ENCODE measurements at places on chromosomes 7 and 10.
A peak's percentile ranks its signal among the peaks of the same experiment; 100 is the strongest.

DNA sequence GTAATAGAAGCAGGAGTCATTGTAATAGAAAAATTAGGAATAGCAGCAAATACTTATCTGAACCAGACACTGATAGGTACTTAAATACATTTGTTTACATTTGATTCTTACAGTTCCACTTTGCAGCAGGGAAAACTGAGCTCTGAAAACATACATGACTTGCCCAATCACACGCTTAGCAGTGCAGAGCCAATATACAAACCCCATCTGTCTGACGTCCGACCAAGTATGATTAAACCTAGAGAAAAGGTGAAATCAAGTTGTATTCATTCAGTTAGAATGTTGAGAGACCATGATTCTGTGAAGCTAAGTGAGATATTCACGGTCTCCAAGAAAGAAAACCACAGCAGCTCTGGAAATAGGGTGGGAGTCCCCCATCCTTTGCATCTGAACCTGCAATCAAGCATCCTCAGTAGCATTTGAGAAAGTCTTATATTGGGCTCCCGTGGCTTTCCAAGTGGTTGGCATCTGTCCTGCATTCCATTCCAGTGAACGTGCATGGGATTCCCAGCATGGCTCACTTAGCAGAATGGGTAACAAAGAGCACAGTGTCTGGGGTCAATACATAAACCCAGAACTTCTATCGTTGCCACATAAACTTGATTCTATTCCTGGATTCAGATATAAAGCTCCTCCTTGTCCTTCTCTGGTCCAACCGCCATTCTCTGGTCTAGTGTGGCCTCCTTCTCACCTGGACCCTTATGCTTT, 148.7 kb upstream of the RSU1 start:
- peak; percentile 67 for DNase-seq

DNA sequence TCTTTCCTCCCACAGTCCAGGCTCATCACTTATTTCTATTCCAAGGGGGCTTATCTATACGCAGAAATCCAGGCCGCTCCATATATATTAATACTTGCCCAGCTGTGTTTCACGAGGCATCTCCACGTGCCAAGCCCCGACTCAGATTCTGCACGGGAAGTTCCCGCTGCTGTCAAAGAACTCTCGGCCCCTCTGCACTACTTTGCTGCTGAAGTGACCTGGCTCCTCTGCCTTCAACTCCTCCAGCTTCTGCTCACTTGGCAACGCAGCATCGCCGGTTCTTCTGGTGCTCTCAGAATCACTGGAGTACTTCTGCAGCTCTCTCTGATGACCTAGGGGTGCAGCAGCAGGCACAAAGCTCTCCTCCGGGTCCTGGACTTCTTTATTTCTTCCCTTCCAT, 9.7 kb upstream of the CHST12 start:
- DNase-seq: no peak

GRCh38 chr7:48312151-48312550, 140.9 kb downstream of the ABCA13 start:
- DNase-seq: no peak

DNA sequence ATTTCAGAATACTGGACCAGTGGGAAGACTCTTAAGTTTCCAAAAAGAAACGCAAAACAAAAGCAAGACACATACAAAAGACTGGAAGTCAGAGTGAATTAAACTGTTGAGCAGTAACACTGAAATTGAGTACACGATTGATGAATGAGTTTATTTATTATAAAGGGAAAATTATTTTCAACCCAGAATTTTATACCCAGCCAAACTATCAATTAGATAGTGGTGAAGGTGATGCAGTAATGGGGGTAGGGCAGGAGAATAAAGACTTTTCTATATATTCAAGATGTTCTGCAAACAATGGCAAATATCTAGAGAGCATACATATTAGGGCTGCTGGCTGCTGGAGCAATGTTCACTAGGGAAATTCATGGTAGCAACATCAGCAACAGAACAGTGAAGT, 143.7 kb upstream of the NPVF start:
- no peak for DNase-seq

GRCh38 chr7:12866207-12866606, 178.8 kb downstream of the ARL4A start:
- DNase-seq: no peak

DNA sequence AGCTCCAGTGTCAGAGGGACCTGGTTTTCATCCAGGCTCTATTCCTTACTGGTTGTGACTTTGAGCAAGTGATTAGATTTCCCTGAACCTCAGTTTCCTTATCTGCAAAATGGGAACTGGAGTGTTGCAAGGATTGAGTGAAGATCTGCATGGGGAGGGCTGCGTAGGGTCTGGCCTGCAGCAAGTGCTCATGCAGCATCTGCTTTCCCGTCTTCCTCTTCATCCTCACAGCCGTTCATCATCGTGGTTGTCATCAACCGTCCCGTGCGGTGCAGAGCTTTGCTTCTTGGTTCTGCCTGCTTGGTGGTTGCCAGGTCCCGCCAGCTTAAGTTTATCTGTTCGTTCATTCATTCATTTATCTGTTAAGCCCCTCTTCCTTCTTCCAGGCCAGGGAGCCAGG, 135.0 kb downstream of the GRK5 start:
- no peak for DNase-seq

DNA sequence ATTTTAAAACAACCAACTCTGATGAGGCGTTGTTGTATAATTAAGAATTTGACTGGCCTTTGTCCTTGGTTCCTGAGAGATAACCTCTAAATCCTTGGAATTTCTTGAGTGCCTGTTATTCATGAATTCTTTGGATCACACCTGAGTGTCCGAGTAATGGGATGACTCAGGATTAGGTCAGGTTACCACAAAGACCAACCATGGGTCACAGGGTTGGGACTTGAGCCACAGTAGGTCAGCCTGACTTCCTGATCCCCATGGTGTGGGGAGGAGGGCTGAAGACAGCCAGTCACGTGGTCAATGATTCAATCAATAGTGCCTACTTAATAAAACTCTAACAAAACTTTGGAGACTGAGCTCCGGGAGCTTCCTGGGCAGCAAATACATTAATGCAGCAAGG, 192.5 kb downstream of the GFRA1 start:
- peak; percentile 13 for DNase-seq

- DNase-seq: no peak
Measured at GRCh38 chr7:52009181-52009580, 692.6 kb upstream of the COBL start.

GRCh38 chr7:114652041-114652440, 237.4 kb downstream of the FOXP2 start:
- no peak for DNase-seq

GRCh38 chr10:92914478-92915325, 66.4 kb downstream of the EXOC6 start:
- DNase-seq: peak; percentile 51

DNA sequence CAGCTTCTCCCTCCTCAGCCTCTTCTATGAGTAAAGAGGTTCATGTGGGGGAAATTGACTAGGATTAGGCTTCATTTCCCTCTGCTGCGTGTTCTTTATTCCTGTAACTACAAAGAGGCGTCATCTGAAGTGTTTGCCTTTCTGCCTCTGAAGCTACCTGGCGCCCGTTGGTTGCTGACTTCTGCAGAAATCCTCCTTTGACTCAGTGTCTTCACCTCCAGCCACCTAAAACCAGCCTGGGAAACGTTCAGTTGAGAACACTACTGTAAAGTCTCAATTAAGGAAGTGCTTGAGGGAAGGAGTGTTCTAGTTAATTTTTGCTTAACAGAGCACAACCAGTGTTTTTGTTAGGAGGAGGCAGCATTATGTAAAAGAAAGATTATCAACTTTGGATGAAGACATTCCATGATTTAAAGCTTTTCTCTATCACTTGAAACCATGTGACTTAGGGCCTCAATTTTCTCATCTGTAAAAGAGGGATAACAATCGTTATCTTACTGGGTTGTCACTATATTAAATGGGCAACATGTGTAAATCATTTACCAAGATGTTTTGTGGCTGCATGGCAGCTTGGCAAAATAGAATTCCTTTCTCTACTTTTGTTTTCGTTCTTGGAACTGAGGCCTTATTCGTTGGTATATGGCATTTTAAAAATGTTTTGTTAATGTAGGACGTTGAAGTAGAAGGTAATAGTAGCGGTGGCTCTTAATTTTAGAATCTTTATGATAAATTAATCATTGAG, 642.9 kb downstream of the SDK1 start:
- DNase-seq: no peak

DNA sequence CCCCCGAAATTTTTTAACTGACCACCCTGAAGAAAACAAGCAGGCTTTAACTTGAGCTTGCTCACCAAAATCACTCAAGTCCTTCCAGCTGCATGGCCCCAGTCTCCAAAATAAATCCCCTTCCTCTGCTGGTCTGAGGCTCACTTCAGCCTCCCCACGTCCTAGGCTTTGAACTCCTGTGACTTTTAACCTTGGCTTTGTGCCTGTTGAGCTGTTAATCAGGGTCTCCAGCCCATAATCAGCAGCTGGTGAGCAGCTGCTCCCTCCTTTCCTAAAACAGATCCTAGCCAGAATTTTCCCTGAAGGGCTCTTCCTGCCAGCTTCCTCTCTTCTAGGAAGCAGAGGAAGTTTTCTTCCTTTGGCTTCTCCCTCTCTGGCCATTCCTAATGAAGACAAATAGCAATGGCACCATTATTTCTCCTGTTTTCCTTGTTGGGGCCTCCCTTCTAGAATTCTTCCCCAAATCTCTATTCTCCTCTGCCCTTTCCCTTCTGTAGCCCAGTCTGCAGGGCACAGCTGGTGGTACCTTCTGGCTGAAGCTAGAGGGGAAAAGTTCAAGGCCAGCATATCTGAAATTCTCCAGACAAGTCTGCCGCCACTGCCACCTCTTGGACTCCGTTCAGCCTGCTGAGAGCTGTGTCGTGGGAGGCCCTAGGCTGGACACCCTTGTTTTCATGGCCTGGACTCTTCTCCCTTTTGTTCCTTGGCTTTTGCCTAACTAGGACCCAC, 152.1 kb downstream of the NOC3L start:
- DNase-seq: no peak

DNA sequence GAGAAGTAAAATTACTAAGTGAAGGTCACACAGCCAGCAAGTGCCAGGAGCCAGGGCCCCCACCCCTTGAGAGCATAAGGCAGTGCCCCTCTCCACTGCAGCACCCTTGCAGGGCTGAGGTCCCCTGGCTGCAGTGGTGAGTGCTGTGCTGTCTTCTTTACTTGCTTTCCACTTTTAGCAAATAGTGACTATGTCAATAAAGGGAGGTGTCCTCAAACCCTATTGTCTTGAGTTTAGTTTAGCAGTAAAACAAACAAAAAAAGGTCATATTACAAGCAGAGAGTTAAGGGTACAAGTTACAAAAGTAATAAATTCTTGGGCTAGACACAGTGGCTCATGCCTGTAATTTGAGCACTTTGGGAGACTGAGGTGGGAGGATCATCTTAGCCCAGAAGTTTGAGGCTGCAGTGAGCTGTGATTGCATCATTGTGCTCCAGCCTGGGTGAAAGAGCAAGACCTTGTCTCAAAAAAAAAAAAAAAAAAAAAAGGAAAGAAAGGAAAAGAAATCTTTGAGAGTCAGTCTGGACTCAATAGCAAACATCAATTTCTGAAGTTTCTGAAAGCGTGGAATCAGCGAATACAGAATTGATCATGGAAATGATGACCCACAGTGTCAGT, 39.0 kb upstream of the KIF5B start:
- no peak for DNase-seq

DNA sequence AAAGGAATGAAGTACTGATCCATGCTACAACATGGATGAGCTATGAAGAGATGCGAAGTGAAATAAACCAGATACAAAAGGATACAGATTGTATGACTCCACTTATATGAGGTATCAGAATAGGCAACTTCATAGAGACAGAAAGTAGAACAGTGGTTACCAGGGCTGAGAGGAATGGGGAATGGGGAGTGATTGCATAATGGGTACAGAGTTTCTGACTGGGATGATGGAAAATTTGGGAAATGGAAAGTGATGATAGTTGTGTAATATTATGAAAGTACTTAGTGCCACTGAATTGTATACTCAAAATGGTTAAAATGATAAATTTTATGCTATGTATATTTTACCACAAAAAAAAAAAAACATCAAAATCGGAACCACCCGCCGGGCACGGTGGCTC, 3.9 kb downstream of the ATXN7L1 start:
- DNase-seq: no peak

DNA sequence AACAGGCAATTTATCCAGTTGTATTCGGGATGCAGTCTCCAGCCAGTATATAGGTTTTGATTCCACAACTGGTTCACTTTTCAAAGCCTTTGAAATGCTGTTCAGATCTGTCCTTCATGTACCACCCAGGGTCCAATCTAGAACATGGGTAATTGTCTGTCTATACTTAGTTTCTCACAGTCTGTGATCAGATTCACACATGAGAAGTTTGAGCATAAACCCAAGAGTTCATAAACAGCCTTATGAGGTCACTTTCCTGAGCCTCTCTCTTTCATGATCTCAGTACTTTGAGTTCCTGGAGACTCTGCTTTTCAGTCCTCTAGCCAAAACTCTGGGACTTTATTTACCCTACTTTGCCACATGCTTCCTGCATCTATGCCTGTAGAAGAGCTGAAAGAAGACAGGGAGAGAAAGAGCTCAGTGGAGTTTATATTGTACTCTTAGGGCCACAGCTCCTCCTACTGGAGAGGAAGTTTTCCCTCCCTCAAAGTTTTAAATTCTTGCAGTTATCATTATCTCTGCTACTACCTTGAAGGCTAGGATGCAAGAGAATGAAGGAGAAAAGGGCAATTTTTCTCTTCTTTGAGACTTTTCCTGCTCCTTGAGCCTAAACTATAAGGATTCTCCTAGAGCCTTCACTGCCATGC, 172.0 kb downstream of the ZEB1 start:
- peak; percentile 9 for DNase-seq

- DNase-seq: no peak
Measured at GRCh38 chr7:77282897-77283296, 83.3 kb upstream of the FGL2 start.

- DNase-seq: no peak
Measured at GRCh38 chr10:125061557-125062226, 98.7 kb downstream of the CTBP2 start.

DNA sequence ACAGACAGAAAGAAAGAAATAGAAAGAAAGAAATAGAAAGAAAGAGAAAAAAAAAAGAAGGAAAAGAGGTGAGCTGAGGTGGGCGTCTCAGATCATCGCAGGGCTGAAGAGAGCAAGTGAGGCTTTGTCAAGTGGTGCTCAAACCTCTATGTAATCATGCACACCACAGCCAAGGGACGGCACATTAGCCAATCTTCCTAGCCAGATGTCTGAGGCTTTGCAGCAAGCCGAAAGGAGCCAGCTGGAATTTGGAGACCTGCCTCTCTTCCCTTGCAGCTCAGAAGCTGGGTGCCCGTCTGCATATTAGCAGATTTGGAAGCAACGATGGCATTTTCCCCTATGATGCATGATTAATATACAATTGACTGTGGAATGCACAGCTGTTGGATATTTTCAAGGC, 52.5 kb downstream of the ADRA2A start:
- DNase-seq: no peak

DNA sequence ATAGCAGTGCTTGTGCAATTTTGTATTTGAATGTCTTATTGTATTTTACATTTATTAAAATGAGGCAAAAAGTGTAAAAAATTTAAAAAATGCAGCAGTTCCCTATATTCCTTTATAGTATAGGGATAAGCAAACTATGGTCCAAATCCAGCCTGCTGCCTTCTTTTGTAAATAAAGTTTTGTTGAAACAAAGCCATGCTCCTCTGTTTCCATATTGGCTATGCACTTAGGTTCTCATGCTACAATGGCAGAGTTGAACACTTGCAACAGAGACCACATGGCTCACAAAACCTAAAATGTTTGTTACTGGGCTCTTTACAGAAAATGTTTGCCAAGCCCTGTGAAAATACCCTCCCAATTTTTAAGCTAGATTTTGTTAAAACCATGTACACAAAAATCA, 50.1 kb downstream of the ARHGAP12 start:
- no peak for DNase-seq

- no peak for DNase-seq
Measured at GRCh38 chr7:36157527-36158320, 4.7 kb downstream of the EEPD1 start.
